ENCODE measurements at places on chromosomes 1 and 21.

- DNase-seq: no peak
Observed at GRCh38 chr1:221612047-221612777, 129.7 kb downstream of the DUSP10 start.

- no peak for DNase-seq
Observed at GRCh38 chr1:153392258-153392657, 1.4 kb upstream of the S100A8 start.

DNA sequence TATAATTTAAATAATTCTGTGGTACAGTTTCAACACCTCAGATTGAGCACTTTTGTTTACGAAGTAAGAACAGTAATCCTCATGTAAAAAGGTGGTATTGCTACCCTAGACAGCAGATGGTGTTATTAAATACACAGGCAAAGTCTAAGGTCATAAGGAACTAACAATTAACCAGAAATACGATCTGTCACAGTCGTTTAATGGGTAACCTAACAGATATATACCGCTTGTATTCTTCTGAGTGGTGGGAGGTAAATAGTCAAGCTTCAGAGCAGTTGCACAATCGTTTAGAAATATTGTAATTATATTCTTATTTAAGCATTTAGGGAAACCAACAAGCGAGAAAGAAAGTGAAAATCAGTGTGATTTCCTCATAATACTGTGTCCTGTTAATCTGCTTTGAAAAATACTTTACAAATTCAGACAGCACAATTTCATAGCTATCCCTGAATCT, 9.8 kb upstream of the IRF2BP2 start:
- no peak for DNase-seq

DNA sequence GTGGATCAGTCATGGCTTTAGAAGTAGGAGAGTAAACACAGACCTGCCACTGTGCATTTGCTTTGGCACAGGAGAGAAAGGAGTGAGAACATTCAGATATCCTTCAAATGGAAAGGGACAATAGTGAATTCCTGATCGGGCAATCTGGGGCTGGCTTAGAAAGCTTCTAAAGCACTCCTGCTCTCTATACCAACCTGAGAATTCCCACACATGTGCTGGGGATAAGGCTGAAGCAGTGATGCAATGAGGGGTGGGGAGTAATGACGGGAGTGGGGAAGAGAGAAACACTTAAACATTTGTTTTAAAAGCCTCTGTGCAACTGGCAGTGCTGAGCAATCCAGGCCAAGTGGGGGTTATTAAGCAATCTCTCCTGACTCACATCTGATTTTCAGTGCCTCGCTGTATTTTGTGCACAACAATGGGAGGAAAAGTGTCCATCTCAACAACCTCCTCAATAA, 108.8 kb downstream of the KIAA0319L start:
- DNase-seq: no peak

GRCh38 chr1:9555942-9556341, 16.7 kb downstream of the SLC25A33 start:
- no peak for DNase-seq

DNA sequence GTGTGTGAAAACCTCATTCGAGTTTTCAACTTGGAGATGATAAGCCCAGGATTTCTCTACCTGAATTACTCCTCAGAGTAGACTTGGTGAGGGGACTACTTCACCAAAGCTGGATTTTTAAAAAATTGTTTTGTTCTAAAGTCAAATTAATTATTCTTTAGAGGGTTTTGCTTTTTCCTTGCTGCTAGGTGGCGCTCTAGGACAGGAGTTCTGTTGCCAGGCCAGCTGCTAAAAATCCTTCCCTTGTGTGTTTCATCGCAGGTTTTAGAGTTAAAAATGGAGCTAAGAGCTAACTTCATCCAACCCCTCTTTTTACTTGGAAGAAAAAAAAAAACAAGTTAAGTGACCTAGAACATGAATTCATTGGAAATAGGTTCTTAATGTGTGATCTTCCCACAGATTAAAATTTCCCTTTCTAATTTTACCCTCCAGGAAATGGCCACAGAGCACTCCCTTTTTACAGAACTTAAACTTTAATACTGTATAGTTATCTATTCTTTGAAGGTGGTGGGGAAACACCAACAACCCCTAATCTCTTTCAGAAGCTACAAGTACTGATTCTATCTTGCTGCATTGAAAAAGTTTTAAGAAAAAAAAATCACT, 36.7 kb upstream of the FAM163A start:
- DNase-seq: peak; percentile 22

DNA sequence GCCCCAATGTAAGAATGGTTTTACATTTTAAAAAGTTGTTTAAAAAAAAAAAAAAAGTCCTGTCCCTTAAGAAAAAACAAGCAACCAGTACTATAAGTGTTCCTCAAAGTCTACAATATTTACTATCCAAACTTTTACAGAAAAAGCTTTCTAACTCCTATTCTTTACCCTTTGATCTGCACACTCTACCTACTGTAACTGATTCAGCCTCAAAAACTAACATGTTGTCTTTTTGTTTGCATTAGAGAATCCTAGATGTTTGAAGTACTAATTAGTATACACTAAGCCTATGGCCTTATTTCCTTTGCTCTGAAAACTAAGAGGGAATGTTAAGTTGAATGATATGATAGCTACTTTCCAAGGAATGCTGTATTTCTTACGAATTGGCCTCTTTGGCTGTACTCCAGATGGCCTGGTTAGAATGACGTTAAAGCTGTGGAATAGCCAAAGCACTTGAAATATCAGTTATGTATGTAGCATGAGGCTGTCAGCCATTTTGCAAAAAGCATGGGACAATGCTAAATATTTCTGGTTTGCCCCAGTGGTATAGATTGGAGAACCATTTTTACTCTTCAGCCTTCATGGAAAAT, 234.8 kb downstream of the GPR52 start:
- DNase-seq: no peak

GRCh38 chr1:95223110-95223509, 10.9 kb upstream of the RWDD3 start:
- DNase-seq: no peak

DNA sequence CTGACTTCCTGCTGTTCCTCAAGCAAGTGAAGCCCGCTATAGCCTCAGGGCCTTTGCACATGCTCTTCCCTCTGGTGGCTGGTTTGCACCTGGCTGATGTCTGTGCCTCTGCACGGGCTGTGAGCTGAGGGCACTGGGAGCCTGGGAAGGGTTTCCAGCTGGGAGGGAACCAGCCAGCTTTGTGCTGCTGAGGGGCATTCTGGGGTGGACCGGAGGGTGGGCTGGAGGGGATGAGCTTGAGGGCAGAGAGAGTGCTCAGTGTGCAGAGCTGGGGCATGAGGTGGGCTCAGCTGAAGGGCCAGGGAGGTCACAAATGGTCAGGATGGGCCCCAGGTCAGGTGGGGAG, 305.7 kb downstream of the MATN1 start:
- no peak for DNase-seq

DNA sequence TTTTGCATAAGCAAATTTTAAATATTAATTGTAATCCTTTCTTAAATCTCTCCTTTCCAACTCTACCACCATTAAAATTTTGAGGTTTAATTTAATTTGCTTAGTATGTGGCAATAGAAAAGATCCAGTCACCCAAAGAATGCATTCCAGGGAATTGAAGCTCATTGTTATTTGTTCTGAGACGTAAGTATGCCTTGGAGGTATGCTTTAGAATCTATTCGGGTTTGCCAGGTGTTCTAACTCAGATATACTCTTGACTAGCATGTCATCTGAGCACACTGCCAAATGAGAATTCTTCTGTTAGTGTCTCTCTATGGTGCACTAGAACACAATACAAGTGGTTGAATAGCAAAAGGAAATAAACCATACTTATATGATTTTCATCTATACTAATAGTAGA, 813.6 kb upstream of the ADGRL2 start:
- DNase-seq: no peak

DNA sequence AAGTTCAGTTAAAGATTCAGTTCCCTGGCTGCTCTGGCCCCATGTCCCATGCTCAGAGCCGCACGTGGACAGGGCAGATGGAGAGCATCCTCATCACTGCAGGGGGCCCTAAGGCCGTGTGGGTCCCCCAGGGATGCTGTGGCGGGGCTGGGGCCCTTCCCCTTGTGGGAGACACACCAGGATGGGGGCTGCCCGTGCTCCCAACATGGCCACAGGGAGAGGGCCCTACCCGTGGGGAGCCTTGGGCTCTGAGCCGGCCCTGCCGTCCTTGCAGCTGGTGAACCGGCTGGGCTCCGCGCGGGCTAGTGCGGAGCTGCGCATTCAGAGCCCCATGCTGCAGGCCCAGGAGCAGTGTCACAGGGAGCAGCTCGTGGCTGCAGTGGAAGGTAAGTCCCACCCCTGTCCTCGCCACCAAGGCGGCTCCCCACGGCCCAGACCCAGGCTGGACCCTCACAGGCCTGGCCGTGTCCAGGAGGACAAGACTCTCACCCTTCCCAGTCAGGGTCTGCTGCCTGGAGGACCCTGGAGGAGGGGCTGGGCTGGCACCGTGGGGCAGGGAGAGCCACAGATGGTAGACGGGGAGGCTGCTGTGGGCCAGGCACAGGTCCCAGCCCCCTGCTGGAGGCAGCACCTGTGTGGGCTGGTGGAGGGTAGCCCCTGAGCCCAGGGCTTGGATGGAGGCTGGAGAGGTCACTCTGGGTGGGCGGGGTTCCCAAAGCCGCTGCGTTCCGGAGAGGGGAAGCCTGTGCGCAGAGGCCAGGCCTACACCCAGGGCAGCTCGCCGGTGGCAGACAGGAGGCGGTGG, 53.8 kb downstream of the TRIM11 start:
- no peak for DNase-seq

DNA sequence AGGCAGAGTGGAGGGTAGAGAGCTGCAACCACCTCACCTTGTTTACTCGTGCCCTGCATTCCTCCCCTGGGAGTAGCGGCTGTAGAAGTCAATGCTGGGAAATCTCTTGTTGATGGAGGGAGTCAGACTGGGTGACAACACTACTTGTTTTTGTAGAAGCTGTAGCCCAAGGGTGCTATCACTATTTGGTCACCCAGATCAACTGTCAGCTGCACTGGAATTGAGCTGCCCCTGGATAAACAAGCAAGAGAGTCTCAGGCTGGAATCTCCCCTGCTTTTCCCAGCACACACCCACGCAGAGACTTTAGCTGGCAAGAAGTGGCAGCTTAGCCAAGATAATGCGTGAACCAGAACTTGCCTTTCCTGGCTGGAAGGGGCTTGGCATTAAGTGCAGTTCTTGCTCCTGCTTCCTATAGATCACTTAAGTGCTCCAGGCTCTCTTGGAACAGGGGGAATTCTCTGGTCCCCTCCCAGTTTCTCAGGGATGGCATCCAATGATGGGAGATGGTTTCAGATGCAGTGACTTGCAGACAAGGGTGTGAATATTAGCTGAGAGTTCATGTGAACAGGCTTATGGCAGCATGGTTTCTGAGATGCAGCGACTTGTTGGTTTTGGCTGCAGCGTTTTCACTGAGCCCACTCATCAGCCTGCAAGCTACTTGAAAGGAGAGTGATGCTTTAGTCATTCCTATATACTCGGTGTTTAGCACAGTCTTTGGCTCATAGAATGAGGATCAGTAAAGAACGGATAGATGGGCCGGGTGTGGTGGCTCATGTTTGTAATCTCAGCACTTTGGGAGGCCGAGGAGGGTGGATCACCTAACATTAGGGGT, 16.8 kb downstream of the ATP2B4 start:
- DNase-seq: no peak

DNA sequence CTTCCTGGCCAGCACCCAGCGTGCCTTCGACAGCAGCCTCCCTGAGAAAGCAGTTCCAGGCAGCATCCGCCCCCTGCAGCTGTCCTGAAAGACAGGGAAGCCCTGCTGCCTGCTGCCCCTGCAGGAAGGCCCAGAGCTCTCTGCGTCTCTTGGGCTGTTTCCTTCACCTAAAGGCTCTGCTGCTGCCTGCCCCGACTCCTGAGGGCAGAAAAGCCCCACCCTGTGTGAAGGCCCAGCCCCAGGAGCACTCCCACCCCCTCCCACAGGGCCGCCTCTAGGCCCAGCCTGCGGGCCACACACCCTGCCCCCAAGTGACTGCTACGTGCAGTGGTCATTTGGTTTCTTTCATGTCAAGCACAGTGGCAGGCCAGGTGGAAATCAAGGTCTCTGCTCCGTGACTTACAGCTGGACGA, 12.4 kb downstream of the RIPK4 start:
- no peak for DNase-seq

DNA sequence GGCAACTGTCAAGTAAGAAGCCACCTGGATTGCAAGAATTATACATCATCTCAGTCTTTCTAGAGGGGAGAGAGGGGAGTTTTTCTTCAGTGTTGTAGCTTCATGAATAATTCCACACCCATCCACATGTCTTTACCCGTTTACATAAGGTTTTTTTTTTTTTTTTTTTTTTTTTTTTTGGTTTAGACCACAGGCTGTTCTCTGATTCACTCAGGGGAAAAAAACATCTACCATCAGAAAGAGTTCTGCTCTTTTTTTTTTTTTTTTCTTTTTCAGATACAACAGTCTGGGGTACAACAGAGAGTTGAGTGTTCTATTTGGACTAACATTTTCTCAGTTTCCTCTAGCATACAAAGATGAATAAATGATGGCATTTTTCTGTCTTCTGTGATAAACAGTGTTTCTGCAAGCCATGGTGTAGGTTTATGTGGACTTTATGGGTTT, 4.9 kb upstream of the KIF14 start:
- DNase-seq: no peak

DNA sequence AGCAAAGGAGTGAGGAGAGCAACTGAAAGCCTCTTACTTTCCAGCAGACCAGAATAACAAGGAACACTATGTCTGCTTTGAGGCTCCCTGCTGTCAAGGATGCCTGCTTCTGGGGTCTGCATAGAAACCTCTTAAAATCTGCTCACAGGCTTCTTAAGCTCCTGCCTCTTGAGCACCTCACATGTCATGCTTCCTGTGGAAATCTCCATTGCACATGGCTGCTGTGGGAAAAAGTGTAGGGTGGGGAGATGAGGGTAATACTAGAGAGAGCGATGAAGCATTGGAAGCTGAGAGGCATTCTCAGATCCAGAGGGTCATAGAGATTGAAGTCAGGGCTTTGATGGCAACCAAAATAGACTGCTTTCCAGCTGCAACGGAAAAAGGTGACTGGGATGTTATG, 6.2 kb upstream of the HLX start:
- no peak for DNase-seq

DNA sequence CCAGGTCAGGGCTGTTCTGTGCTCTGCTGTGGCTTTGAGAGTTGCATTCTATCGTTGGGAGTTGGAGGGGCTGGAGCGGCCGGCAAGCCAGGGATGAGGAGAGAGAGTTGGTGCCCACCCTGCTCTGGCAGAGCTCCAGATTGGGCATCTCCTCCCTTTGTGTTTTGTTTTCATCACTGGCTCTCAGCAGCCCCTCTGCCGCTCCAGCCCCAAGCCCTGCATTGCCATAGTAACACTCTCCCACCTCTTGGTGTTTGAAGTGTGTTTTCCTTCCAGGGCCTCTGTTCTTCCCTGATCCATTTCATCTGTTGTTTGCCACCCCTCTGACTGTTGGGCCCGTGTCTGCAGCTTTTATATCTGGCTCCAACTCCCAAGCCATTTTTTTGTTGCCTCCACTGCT, 152.7 kb downstream of the URB2 start:
- DNase-seq: no peak

DNA sequence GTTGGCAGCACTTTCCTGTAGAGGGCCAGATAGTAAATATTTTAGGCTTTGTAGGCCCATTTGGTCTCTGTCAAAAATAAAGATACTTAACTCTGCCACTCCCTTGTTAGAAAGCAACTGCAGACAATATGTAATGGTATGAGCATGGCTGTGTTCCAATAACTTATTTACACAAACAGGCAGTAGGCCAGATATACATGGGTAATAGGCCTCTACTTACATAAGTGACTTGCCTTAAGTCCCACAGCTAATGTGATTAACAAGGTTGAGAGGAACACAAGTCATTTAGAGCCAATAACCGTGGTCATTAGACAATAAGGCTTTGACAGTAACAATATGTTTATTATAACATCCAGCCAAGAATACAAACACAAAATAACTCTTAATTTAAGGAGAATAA, 17.4 kb downstream of the CCT8 start:
- DNase-seq: no peak

Measured in T-helper 22 cell (primary cell).